ENCODE measurements at places on chromosomes 1 and 21. TPM values are rescaled to one million over a fixed set of nuclear protein-coding genes. Genes with fewer than 3 reads are reported as not detected.

KRTAP21-2 gene
- total RNA-seq, result not detected

AADACL4 gene
- total RNA-seq, result not detected

HSD11B1 gene
- total RNA-seq, result 69.0 TPM

NT5C1A gene
- total RNA-seq, result not detected

OLIG2 gene
- not detected for total RNA-seq

PPM1J gene
- not detected for total RNA-seq

S100A4 gene
- 1,229 TPM for total RNA-seq

AMY1C gene
- total RNA-seq, result not detected

PCBP3 gene
- 11.0 TPM for total RNA-seq

KRTAP10-5 gene
- total RNA-seq, result not detected

GNAT2 gene
- not detected for total RNA-seq

SETD4 gene
- 23.2 TPM for total RNA-seq

C1QA gene
- total RNA-seq, result 473 TPM

CD52 gene
- total RNA-seq, result 26.2 TPM

EPHA8 gene
- not detected for total RNA-seq

OR6N1 gene
- not detected for total RNA-seq

ELAPOR1 gene
- total RNA-seq, result not detected

KCNK1 gene
- total RNA-seq, result not detected

OR10Z1 gene
- not detected for total RNA-seq

LAMC2 gene
- total RNA-seq, result 2.6 TPM

LRRN2 gene
- total RNA-seq, result 0.38 TPM

CLDN8 gene
- not detected for total RNA-seq

TEX38 gene
- total RNA-seq, result not detected

RNU1-4 gene
- total RNA-seq, result under 0.01 TPM

LIN28A gene
- not detected for total RNA-seq

TAS1R3 gene
- 0.22 TPM for total RNA-seq

INAVA gene
- total RNA-seq, result not detected

PLCH2 gene
- not detected for total RNA-seq

KISS1 gene
- not detected for total RNA-seq

GTF2B gene
- 37.9 TPM for total RNA-seq

FAM163A gene
- not detected for total RNA-seq

CEPT1 gene
- total RNA-seq, result 78.0 TPM

SPRR2E gene
- not detected for total RNA-seq

FCRL4 gene
- not detected for total RNA-seq

SPRR2A gene
- total RNA-seq, result not detected

TMEM82 gene
- total RNA-seq, result not detected

SIPA1L2 gene
- total RNA-seq, result 36.4 TPM

SLC2A5 gene
- 10.5 TPM for total RNA-seq

OR2M4 gene
- not detected for total RNA-seq

STUM gene
- total RNA-seq, result 1.1 TPM

C1orf35 gene
- 10.3 TPM for total RNA-seq

FCGR2B gene
- total RNA-seq, result 97.1 TPM

CNKSR1 gene
- not detected for total RNA-seq

CAMSAP2 gene
- total RNA-seq, result 29.6 TPM

C1orf116 gene
- total RNA-seq, result not detected

AQP10 gene
- total RNA-seq, result not detected

C1orf56 gene
- 7.9 TPM for total RNA-seq

NENF gene
- total RNA-seq, result 93.6 TPM

SHISA4 gene
- total RNA-seq, result 13.9 TPM

MTOR gene
- total RNA-seq, result 36.2 TPM
